ENCODE measurements at places on chromosomes 2 and 18.

GRCh38 chr2:43539436-43539835, 56.4 kb downstream of the THADA start:
- DNase-seq: no peak

DNA sequence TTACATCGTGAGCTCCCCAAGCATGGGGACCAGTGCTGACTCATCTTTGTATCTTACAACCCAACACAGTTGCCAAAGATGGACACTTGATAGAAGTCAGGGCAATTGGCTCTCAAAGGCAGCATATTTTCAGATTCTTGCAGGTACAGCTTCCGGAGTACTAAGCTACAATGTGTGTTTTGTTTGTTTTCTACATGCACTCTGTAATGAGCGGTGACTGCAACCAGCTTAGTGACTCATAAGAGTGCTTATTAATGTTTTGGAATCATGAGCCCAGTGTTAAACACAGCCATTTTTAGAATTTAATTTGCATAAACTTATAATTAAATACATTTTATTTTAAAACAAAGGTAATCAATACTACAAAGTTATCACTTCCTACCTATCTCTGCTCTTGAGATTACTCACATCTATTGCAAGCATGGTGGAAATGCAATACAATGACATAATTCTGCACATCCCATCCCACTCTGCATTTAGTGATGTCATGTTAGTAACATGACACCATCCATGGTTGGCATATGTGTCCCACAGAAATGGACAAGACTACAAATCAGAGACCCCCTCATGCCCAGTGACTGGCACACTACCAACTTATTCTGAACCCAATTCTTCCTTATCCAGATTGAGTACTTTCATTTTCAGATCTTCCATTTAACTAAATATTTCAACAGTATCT, 399.8 kb upstream of the ST6GAL2 start:
- no peak for DNase-seq

- DNase-seq: no peak
Measured at GRCh38 chr2:85741833-85742455, 11.8 kb upstream of the ATOH8 start.

GRCh38 chr2:30276455-30276911, 45.1 kb downstream of the LBH start:
- no peak for DNase-seq

- no peak for DNase-seq
Measured at GRCh38 chr2:160290598-160290997, 90.5 kb upstream of the ITGB6 start.

- DNase-seq: no peak
Measured at GRCh38 chr2:160726046-160726445, 232.4 kb upstream of the RBMS1 start.

DNA sequence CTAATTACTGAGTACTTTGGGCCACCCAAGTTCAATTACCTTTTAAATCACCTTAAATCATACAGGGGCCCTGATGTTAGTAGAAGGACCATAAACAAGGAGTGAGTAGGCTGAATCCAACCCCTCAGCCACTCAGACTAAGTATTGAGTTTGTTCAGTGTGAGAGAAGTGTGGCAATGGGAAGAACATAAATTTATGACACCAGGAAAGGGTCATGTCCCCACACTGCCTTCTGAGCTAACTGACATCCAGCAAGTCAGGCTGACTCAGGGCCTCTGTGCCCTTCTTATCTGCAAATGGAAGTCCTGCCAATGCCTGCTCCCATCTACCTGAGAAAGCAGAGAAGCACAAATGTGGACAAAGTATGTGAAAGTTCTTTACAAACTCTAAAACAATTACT, 12.9 kb downstream of the PLEKHM3 start:
- DNase-seq: no peak

DNA sequence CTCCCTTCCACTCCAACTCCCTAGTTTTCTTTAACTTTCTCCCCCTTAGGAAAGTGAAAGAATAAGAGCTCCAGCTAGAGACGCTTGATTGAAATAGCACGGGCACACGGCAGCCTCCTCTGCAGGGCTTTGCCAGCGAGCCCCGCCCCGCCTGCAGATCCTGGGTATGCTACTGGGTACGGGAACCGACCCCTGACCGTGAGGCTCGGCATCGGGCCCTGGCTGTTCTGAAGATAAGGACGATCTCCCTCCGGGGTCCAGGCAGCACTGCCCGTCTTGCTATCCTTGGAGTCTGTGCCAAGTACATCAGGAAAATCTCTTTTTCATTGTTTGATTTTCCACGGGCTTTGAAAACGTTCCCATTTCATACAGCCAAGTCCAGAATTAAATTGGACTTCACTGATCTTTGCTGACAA, 284.5 kb downstream of the MTX2 start:
- peak; percentile 20 for DNase-seq

- DNase-seq: no peak
Measured at GRCh38 chr2:240858321-240858720, 10.3 kb upstream of the AGXT start.

DNA sequence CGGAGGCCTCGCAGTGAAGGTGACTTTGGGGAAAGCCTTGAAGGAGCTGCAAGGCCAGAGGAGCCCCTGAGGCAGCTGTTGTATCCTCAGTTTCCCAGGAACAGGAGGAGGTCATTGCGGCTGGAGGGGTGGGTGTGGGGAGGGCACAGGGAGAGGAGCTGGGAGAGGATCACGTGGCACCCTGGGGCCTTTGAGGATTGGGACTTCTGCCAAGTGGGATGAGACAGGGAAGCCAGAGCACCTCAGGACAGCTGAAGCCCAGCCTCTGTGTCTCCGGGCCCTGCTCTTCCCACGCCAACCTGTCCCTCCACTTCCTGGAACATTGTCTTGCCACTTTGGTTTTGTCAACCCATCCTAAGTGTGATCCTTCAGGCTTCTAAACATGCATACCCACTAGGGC, 19.4 kb upstream of the RRM2 start:
- no peak for DNase-seq

GRCh38 chr2:71620116-71620515, 166.8 kb downstream of the DYSF start:
- DNase-seq: no peak

GRCh38 chr18:28684746-28685355, 507.9 kb upstream of the CDH2 start:
- DNase-seq: no peak

GRCh38 chr2:134425724-134426496, 172.0 kb downstream of the MGAT5 start:
- no peak for DNase-seq
